CD4-positive, alpha-beta T cell treated with Interferon alpha-2 for 1 hour (primary cell): ENCODE measurements at places on chromosomes 5 and 9.

- DNase-seq: no peak
Measured at GRCh38 chr5:108418197-108418596, 36.3 kb upstream of the FBXL17 start.

GRCh38 chr5:66704790-66705425, 108.7 kb downstream of the MAST4 start:
- DNase-seq: no peak

GRCh38 chr9:81565144-81565543, 124.2 kb downstream of the TLE1 start:
- no peak for DNase-seq

- no peak for DNase-seq
Measured at GRCh38 chr5:89055015-89055694, 172.2 kb upstream of the MEF2C start.

DNA sequence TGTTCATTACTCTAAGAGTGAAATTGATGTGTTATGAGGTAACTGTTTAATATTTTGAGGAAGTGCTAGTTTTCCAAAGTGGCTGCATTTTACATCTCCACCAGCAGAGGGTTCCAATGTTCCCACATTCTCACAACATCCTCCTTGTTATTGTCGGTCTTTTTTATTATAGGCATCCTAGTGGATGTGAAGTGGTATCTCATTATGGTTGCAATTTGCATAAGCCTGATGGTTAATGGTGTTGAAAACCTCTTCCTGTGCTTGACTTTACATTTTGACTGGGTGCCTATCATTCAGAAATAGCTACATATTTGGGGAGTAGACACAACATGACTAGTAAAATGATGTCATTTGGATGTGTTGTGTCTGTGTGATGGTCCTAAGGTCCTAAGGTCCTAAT, 143.6 kb downstream of the MRPS30 start:
- DNase-seq: no peak

DNA sequence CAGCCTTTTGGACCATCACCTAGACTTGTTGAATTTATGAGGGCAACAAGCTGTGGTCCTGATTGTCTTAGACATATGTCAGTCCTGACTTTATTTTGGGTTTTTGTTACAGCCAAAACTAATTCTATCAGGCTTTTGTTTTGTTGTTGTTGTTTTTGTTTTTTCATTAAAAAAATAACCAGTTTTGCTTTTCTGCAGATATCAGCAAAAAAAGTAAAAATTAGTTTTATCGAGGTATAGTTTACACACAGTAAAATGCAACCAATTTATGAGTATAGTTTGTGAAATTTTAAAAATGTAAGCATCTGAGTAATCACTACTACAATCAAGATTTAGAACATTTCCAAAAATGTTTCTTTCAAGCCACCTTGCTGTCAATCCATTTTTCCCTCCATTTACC, 48.9 kb downstream of the WDR70 start:
- no peak for DNase-seq

DNA sequence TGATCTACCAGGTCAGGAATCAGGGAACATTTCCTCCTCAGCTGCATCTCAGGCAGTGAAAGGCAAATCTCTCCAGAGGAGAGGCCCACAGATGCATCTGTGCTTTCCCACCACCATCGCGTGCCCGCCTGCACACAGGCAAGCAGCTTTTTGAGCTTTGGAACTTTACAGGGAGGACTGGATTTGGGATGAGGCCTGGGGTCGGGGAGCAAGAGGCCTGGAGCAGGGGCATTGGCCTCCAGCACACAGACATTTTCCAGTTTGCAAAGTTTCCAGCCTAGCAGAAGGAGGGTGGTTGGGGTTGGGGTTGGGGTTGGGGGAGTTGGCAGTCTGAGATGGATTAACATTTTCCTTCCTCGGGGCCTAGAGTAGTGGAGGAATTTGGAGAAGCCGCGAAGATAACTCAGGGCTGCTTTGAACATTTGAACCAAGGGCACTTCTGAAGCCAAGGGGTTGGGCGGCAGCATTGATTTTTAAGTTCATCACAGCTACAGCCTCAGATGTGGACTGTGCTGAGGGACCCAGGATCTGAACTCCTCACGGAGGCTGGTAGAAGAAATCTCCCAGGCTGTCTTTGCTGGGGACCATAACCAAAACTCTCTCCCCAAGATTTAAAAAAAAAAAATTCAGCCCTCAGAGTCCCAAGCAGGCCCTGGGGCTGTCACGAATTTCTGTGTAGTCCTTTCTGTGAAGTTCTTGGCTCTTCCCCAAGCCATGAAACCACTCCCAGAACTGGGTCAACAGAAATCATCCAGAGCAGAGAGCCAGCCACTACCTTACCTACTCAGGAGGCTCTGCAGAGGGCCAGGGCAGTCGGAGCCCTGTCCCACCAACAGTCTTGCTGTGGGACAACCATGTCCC, 25.6 kb downstream of the C5orf15 start:
- DNase-seq: no peak

DNA sequence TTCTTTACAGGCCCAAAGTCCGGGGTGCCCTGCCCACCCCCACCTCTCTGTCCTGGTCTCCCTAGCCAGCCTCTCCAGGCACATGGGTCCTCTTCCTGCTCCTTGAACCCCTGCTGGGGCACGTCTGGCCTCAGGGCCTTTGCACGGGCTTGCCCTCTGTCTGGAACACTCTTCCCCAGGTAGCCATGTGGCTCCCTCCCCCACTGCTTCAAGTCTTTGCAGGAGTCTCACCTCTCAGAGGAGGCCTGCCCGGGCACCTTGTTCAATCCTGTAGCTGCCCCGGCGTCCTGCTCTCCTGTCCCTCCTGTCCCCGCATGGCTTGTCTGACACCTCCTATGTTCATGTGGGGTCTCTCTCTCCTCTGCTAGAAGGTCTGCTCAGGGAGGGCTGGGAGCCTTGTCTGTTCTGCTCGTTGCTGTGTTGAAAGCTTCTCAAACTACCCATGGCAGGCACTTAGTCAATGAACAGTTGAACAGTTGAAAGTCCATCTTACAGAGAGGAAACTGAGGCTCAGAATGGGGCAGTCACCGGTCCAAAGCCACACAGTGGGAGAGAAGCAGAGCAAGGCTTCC, 241.4 kb downstream of the PBX3 start:
- DNase-seq: no peak

DNA sequence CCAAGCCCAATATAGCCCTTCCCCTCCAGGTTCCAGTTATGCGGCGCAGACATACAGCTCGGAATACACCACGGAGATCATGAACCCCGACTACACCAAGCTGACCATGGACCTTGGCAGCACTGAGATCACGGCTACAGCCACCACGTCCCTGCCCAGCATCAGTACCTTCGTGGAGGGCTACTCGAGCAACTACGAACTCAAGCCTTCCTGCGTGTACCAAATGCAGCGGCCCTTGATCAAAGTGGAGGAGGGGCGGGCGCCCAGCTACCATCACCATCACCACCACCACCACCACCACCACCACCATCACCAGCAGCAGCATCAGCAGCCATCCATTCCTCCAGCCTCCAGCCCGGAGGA, 6.3 kb downstream of the NR4A3 start:
- DNase-seq: no peak

GRCh38 chr5:169934990-169935389, 45.3 kb downstream of the INSYN2B start:
- no peak for DNase-seq

DNA sequence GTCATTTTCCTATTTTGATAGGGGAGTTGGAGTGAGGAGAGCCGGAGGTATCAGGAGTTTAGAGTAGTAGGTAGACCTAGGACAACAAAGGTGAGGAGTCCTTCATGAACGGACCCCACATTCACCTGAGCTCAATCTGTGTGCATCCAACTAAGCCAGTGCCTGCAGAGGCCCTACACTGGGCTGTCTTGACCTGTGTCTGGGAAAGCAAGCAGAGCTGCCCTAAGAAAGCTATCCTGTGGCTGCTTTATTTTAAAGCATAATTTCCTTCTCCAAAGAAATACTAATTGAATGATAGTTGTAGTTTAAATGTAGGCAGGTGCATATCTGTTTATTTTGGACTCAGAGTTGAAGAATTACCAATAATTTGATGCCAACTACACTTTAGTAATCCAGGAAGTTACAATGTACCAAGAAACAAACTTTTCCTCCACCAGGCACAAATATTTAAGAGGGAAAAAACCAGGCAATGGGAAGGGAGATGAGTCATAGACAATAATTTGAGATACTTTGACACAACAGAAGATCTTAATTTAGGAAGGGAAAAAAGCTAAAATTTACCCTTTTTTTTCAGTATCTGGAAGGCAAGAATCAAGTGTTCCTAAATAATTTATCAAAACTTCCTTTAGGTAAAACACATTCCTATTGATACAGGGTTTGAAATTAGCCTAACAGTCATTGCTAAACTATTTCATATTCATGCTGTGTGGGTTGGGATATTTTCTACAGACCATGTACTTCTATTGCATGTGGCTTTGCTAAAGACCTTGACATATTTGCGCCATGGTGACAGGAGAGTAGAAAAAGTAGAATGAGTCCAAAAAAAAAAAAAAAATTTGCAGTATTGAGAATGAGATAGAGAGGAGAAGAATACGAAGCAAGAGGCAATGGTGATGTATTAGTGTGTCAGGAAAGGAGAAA, 376.6 kb upstream of the TUSC1 start:
- no peak for DNase-seq

- DNase-seq: no peak
Measured at GRCh38 chr9:78187763-78188484, 48.0 kb upstream of the CEP78 start.

DNA sequence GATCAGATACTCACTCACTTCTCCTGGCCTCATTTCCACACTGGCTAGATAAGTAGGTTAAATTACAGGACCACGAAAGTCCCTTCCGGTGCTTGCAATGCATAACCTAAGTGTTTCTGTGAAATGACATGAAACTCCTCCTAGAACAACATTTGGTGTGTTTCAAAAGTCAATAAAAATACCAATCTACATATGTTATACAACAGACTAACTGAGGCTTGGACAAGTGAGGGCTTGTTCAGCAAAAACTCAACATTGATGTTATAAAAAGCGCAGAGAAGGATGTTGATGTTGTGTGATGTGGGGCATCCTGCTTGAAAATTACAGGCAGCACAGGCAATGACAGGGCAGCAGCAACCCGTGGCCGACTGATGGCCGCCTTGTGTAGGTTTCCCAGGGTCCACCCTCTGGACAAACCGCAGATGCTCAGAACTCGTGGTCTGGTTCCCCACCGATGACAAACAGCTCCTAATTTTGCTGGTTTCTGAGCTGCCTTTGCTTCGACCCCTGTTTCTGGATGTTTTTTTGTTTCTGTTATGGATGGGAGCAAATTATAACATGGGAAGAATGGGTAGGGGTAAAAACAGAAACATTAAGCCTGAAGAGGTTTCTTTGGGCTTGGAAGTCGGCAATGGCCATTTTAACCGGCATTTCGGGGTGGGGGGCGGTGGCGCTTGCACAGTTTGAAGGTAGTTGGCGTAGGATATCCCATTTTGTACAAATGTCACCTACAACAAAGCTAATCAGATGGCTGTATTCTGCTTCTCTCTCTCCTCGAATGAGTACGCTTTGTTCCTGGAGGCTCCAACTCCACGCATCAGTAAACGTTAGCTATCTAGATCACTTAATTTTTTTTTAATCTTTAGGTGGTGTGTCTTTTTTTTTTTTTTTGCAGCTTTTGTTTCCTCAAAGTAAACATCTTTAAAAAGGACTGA, 116.1 kb downstream of the PDZD2 start:
- no peak for DNase-seq

DNA sequence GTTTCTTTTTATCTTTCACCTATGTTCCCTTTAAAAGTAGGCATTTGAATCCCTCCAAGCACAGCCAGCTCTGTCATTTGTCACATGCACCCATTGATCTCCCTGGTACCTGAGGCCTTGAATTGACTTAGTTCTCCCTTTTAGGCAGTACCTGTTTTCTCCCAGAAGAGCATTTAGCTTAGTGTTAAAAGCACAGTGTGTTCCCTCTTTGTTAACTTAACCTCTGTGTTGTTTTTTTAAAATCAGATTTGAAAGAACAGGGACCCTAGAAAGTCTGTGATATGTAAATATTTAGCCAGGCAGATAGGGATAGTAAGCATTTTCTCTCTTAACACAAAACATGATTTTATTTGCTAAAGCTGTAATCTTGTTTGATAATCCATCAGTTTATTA, 113.8 kb upstream of the SPATA31D4 start:
- no peak for DNase-seq

DNA sequence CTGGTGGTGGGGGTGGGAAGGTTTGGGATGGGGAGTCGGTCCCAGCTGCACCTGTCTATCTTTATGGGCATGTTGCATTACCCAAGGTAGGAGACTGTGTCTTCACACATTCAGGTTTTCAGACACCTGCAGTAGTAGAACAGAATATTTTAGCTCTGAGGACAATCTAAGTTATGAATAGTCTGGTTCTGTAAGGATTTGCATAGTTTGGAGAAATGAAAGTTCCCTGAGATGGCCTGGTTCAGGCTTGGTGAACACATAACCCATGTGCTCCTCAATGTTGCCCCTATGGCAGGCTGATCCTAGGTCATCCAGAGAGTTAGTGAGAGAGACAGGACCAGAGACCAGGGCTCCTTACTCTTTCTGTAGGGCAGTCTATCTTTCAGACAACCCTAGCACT, 20.7 kb downstream of the TNFSF8 start:
- no peak for DNase-seq

DNA sequence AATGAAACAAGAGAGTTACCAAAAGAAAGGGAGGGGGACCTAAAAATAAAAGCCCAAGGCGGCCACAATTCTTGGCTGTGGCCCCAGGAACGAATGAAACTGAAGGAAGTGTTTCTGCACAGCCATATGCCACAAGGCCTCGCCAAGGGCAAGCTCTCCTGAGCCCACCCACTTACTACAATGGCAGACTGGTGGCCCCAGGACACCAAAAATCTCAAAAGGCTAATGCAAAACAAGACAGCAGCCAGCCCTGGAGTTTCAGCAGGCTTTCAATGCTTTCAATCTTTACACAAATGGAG, 4.0 kb downstream of the CAMSAP1 start:
- no peak for DNase-seq

DNA sequence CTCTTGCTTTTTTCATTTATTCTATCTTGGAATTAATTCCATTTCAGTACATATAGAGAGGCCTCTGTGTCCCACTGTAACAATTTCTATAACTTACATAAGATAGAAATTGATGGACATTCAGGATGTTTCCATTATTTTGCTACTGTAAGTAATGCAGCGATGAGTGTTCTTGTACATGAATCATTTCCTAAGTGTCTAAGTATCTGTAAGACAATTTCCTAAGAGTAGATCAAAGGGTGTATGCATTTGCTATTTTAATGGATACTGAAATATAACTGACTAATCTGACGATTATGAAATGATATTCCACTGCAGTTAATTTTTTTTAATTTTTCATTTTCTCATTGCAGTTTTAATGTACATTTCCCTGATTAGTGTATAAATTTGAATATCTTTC, 23.0 kb upstream of the RBM22 start:
- no peak for DNase-seq

GRCh38 chr5:14488709-14489108, 92.9 kb upstream of the OTULINL start:
- DNase-seq: no peak

- no peak for DNase-seq
Measured at GRCh38 chr5:112681481-112681908, 56.2 kb upstream of the APC start.

DNA sequence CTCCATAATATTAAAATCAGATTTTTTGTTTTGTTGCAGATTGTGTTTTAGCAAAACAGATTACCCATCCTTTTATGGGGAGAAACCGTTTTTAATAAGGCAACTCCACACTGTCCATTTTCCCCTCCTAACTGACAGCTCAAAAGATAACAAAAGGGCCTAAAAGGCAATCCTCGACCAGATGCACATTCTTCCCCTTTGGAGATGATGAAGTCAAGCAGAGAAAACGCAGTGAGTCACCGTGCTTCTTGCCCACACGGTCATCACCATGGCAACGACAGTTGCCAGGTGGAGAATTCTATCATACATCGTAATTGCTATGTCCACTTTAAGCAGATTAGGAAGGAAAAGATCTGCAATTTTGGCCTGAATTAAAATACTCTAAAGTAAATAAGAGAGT, 96.4 kb downstream of the DIRAS2 start:
- no peak for DNase-seq
